ENCODE measurements at places on chromosomes 13 and 19.
A peak's percentile ranks its signal among the peaks of the same experiment; 100 is the strongest.

GRCh38 chr19:15154002-15154612, 46.7 kb downstream of the NOTCH3 start:
- DNase-seq = no peak

DNA sequence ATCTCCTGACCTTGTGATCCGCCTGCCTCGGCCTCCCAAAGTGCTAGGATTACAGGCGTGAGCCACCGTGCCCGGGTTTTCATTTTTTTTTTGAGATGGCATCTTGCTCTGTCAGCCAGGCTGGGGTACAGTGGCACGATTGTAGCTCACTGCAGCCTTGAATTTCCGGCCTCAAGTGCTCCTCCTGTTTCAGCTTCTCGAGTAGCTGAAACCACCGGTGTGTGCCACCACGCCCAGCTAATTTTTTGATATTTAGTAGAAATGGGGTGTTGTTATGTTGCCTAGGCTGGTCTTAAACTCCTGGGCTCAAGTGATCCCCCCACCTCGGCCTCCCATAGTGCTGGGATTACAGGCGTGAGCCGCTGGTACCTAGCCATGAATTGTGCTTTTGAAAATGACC, 5.9 kb downstream of the ADAT3 start:
- DNase-seq = no peak

DNA sequence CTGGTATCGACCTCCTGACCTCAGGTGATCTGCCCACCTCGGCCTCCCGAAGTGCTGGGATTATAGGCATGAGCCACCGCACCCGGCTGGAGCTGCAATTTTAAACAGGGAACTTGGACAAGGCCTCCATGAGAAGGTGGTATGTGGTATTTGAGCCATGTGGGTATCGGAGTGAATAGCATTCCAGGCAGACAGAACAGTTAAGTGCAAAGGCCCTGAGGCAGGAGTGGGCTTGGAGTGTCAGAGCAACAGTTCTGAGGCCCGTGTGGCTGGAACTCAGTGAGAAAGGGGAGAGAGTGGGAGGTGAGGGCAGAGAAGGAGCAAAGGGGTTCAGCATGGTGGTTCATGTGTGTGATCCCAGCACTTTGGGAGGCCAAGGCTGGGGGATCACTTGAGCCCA, 2.9 kb downstream of the RCN3 start:
- no peak for DNase-seq

GRCh38 chr13:99384468-99384867, 77.3 kb upstream of the GPR183 start:
- no peak for DNase-seq

GRCh38 chr19:45814851-45815480, at the start of gene RSPH6A:
Gene RSPH6A, minus strand, starts transcription at chr19:45815308. Its CDS starts 132 bp downstream, at chr19:45815176.
- no peak for DNase-seq

DNA sequence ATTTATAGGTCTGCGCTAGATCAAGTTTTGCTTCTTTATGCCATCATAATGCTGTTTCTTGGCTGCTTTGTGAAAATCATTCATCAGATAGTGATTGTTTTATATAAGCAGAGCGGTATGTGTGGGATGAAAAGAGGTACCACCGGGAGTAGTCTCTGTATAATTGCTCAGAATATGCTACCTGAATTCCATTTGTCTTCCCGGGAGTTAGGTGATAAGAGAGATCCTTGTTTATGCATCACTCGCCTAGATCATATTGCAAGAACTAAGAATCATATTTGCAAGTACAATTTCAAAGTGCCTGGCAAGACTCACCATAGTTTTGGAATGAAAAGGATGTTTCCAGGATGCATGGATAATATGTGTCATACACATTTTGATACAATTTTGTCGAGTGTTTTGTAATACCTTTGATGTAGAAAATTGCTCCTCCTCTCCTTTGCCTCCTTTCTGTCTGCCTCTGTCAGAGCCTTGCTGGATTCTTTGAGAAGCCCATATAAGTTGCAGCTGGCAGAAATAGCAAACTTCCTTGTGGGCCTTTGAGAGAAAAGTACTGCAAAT, 1306.0 kb upstream of the SLC10A2 start:
- no peak for DNase-seq

GRCh38 chr19:7944177-7944761, 803 bp upstream of the TIMM44 start:
- DNase-seq = peak; percentile 73

GRCh38 chr19:1428738-1429391, 9.3 kb upstream of the RPS15 start:
- no peak for DNase-seq

DNA sequence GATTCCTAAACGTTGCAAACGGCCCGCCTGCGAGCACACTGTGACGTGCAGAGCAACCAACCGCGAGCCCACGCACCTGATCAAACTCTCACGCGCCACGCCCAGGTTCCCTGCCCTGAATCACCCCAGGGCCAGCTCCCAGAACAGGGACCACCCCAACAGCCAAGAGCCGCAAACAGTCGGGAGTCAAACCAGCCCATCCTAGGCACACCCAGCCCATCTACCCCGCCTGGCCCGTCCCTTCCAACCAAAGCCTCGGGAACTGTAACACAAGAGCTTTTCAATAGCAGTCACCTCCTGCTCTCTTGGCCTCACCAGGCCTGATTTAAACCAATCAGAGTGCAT, 8.9 kb downstream of the PIP5K1C start:
- DNase-seq = no peak

DNA sequence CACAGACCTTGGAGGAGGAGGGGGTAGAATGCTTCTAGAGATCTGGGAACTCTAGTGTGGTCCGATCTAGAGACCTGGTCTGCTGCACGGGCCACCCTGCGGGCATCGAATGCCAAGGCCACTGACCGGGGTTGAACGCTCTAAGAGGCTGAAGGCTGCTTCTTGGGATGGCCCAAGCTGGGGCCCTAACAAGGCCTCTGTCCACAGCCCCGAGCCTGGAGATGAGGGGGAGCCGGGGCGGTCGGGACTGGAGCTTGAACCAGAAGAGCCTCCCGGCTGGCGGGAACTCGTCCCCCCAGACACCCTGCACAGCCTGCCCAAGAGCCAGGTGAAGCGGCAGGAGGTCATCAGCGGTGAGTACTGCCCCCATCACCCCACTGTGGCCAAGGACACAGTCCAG, 15.3 kb downstream of the ARHGEF1 start:
- DNase-seq = no peak

DNA sequence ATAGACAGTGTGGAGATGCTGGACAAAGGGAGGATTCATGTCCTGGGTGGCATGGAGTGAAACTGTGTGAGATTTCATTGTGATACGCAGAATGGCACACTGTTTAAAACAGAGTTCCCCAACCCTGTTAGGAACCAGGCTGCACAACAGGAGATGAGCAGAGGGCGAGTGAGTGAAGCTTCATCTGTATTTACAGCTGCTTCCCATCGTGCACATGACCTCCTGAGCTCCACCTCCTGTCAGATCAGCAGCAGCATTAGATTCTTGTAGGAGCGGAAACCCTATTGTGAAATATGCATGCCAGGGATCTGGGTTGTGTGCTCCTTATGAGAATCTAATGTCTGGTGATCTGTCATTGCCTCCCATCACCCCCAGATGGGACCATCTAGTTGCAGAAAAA, 72.5 kb downstream of the RAP2A start:
- no peak for DNase-seq

GRCh38 chr13:19864024-19864745, 736 bp upstream of the ZMYM5 start:
- DNase-seq = peak; percentile 45

DNA sequence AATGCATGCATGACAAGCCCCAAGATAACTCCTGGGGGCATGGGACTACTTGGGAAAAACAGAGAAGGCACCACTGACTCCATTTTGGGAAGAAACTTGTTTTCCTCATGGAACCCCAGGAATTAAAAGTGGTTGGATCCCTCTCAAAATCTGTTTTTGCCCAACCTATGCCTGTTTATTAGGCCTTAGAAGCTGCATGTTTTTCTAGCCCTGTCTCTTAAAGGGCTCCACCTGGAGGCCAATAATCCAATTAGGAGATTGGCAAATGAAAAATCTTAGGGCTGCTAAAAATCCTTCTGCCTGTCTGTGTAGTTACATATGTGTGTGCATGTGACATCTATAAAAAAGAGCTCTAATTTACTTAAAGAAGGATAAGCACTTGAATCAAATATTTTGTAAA, 26.9 kb downstream of the MED4 start:
- DNase-seq = no peak

- DNase-seq = no peak
Observed at GRCh38 chr19:6743714-6744380, 4.4 kb downstream of the TRIP10 start.

GRCh38 chr19:12943437-12944044, 2.1 kb upstream of the RAD23A start:
- no peak for DNase-seq

DNA sequence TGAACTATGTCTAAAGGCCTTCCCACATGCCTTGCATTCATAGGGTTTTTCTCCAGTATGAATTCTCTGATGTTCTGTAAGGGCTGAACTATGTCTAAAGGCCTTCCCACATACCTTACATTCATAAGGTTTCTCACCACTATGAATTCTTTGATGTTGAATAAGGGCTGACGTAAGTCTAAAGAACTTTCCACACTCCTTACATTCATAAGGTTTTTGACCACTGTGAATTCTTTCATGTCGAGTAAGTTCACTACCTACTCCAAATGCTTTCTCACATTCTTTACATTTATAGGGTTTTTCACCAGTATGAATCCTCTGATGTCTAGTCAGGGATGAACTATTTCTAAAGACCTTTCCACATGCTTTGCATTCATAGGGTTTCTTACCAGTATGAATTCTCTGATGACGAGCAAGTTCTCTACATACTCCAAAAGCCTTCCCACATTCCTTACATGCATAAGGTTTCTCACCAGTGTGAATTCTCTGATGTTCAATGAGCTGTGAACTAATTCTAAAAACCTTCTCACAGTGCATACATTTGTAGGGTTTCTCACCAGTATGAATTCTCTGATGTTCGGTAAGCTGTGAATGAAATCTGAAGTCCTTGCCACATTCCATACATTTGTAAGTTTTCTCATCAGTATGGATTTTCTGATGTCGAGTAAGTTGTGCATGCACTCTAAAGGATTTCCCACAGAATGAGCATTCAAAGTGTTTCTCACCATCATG, 19.1 kb upstream of the ZNF260 start:
- DNase-seq = no peak

- DNase-seq = no peak
Observed at GRCh38 chr19:48481846-48482639, 12.9 kb downstream of the CYTH2 start.

DNA sequence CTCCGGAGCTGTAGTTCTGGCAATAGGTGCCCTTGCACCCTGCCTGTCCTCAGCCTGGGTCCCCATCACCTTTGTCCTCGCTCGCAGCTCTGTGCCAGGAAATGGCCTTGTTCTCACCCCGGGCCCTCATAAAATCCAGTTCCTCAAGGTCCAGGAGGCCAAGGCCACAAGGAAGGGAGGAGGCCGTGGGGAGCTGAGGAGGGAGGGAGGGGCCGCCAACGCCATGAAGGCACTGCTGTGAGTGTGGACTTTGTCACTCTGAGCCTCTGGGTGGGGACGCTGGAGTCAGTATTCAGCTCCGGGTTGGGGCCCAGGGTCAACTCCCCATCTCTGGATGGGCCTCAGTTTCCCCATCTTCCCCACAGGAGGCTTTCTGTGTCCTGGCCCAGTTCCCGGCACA, 9.2 kb upstream of the GNA11 start:
- no peak for DNase-seq

- no peak for DNase-seq
Observed at GRCh38 chr19:30363073-30363472, 9.1 kb upstream of the ZNF536 start.

GRCh38 chr19:46009530-46010510, 13.0 kb downstream of the PGLYRP1 start:
- DNase-seq = peak; percentile 54

- no peak for DNase-seq
Observed at GRCh38 chr13:24293746-24294145, 15.6 kb upstream of the C1QTNF9 start.

Data from stimulated activated CD4-positive, alpha-beta T cell treated with anti-CD3 and anti-CD28 coated beads, Interleukin-15, amount 100 ng/mL, for 1 hour (primary cell).